Endothelial cell of umbilical vein (primary cell): ENCODE measurements at places on chromosomes 11 and 22.

DNA sequence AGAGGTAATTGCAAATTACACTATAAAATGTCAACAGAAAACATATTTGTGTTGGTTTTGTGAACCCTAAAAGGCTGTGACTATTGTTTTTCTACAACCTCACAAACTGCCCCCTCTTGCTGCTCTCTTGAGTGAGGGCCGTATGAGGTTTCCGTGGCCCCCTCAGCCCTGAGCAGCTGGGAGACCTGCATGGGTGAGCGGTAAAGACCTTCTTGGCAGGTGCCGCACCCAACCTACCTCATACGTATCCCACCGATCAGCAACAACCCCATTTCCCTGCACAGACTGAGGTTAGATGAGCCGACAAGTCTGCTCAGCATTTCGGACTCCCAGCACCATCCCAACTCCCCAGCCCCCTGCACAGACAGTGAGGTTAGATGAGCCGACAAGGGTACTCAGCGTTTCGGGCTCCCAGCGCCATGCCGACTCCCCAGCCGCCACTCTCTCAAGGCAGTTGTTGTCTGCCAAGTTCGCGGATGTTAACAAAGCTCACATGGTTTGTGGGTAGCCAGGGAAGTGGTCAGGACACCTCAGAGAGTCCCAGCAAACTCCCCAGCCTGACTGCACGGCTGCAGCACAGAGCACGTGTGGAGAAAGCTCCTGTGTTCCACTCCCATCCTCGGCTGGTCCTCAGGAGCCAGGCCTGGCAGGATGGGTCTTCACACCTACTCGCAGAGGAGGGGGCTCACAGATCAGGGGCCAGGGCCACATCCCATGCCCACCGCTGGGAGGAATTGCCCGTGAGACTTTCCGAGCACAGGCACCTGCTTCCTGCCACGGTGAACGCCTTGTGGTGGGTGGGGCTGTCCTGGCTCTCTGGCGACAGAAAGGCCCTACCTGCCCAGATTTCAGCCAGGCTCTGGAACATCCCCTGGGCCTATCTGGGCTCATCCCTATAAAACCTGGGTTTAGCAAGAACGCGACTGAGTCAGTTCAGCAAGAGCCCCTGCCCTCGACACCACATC, 502.9 kb downstream of the BRD1 start:
- DNase-seq: no peak

GRCh38 chr11:112826788-112827187, 134.4 kb upstream of the NCAM1 start:
- DNase-seq: no peak

GRCh38 chr11:71240865-71241691, 11.3 kb downstream of the SHANK2 start:
- DNase-seq: no peak

GRCh38 chr22:48721395-48721669, 1106.3 kb downstream of the BRD1 start:
- no peak for DNase-seq

DNA sequence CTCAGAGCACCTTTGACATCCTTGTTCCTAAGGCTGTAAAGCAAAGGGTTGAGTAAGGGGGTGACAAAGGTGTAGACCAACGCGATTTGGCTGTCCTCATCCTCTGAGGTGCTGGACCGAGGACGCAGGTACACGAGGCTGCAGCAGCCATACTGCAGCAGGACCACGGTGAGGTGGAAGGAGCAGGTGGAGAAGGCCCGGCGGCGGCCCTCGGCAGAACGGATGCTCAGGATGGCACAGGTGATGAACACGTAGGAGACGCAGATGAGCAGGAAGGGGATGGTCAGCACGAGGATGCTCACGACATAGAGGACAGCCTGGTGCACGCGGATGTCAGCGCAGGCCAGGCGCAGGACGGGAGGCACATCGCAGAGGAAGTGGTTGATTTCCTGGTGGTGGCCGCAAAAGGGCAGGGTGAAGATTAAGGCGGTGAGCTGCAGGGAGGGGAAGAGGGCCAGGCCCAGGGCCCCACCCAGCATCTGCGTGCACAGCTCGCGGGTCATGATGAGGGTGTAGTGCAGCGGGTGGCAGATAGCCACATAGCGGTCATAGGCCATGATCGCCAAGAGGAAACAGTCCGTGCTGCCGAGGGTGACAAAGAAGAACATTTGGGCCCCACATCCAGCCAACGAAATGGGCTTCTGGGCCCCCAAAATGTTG, 632 bp downstream of the OR10Q1 start:
- no peak for DNase-seq

- no peak for DNase-seq
Measured at GRCh38 chr11:114314096-114314495, 17.9 kb downstream of the NNMT start.

DNA sequence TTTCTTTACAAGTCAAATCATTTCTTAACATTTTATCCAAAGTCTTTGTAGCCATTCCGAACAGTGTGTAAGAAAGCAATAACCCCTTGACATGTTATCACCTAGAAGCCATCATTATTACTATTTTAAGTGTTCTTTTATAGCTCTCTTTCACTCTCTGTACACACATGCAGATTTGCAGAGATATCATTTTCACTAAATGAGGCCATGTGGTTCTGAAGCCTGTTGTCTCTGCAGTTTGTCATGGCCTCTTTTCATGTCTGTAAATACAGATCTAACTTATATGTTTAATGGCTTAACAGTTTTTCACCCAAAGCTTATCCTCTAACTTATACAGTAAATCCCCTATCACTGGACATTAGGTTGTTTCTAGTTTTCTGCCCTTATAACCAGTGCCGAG, 166.8 kb downstream of the MYO18B start:
- DNase-seq: no peak

GRCh38 chr11:113562981-113563461, 87.8 kb upstream of the DRD2 start:
- DNase-seq: no peak

GRCh38 chr11:24375351-24375750, 121.5 kb upstream of the LUZP2 start:
- DNase-seq: no peak

- no peak for DNase-seq
Measured at GRCh38 chr11:123549926-123550917, 104.2 kb downstream of the SCN3B start.

DNA sequence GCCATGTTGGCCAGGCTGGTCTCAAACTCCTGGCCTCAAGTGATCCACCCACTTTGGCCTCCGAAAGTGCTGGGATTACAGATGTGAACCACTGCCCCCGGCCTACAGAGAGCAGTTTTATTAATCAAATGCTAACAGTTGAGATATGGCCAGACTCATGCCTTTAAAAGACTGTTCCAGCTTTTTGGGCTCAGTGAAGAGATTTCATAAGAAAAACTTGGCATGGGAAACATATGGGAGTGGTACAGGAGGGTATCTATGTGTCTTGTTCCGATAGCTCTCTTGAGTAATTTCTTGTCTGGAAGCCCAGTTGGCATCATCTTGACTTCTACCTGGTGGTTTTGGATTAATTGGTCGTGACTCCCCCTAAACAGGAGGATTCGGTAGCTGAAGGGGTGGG, 8.2 kb upstream of the SLC37A4 start:
- no peak for DNase-seq

DNA sequence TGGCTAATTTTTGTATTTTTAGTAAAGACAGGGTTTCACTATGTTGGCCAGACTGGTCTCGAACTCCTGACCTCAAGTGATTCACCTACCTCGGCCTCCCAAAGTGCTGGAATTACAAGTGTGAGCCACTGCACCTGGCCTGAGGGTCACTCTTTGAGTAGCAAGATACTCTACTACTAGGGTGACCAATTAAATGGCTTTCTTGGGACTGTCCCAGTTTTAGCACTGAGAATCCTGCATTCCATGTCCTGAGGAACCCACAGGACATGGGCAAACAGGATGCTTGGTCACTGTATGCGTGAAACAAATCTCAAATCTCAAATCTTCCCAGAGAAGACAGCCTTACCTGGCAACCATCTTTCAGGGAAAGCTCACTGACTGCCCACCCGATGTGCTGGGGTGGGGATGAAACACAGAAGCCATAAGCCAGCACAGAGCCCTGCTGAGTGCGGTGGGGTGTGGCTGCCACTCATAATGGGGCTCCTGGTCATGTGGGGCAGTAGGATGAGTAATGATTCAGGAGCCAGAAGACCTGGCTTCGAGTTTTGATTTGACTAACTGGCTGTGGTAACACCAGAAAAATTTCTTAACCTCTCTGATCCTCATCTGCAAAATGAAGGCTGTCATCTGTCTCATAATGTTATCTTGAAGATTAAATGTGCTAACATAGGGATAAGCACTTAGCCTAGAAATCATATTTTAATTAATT, 11.5 kb downstream of the CLMP start:
- no peak for DNase-seq

- DNase-seq: no peak
Measured at GRCh38 chr22:43897751-43898261, 6.0 kb upstream of the PNPLA5 start.

- DNase-seq: no peak
Measured at GRCh38 chr11:17848715-17849114, 114.1 kb downstream of the KCNC1 start.

GRCh38 chr11:72084965-72085364, 4.3 kb downstream of the LRRC51 start:
- no peak for DNase-seq

- DNase-seq: no peak
Measured at GRCh38 chr11:7270233-7270865, 18.6 kb downstream of the SYT9 start.

DNA sequence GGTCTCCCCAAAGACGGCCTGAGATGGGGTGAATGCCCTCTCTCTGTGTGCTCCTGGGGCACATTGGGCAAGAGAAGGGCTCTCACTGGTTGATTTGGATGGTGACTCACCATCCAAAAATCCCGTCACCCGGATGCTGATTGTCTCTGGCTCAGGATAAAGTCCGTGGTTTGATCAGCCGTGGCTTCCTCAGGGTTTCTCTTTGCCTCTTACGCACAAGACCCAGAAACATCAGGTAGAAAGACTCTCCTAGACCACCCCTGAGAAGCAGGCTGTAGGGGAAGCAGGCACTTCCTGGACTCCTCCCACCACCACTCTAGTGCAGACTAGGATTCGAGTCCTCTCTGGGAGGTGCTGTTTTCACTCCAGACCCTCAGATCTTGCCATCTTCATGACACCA, 176.1 kb upstream of the NCAM1 start:
- DNase-seq: no peak

- DNase-seq: no peak
Measured at GRCh38 chr11:126498281-126498680, 142.8 kb downstream of the ST3GAL4 start.
